ENCODE measurements at places on chromosomes 11 and 22.

DNA sequence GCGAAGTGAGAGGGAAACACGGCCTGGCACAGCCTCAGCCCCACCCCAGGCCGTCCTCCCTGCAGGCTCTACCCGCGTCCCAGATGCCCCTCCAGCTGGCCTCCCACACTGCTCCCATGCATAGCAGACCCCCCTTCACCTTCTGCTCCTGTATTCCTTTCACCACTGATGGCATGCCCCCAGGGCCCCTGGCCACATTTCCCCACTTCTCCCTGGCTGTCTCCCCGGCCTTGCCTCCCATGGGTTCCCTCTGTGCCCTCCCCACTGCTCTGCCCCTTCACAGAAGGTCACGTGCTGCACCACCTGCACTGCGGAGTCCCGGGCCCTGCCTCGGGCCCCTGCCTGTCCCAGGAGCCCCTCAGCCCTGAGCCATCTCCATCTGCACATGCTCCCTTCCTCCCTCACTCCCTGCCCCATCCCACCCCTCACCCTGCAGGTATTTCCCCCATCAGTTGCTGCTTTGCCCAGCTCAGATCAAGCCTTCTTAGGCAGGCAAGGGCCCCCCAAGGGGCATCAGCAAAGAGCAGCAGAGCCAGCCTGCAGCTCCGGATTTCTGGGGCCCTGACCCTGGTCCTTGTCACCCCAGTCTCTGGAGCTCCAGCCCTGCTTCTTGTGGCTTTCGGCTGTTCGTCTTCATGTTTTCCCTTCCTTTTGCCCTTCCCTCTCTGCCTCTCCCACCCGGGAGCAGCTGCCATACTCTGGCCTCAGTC, 46.4 kb downstream of the GAB4 start:
- DNase-seq, result no peak

- DNase-seq, result no peak
These were observed 24.4 kb upstream of the HSPA8 start for GRCh38 chr11:123086305-123086704.

GRCh38 chr11:1820463-1821325, 14.1 kb upstream of the SYT8 start:
- DNase-seq, result no peak

DNA sequence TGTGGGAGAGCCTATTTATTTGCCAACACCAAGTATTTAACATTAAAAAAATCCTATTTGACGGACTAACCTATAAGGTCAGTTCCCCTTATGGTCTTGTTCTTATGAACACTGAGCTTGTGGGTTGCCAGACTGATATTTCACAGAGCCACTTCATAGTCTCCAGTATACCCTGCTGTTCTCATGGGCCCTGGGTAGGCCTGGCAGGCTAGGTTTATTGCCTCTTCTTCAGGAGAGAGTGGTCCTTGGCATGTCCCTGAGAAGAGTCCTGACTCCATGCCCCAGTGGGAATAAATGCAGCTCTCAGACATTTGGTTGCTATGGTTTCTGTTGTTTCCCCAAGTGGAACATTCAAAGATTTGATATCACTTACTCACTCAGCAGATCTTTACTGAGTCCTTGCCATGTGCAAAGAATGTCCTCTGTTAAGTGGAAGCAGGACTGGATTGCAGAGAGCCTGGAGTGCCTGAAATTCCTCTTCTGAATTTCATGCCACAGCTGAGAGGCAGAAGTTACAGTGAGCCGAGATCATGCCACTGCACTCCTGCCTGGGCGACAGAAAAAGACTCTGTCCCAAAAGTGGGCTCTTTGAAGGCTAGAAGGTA, 15.7 kb downstream of the SLC5A1 start:
- no peak for DNase-seq

DNA sequence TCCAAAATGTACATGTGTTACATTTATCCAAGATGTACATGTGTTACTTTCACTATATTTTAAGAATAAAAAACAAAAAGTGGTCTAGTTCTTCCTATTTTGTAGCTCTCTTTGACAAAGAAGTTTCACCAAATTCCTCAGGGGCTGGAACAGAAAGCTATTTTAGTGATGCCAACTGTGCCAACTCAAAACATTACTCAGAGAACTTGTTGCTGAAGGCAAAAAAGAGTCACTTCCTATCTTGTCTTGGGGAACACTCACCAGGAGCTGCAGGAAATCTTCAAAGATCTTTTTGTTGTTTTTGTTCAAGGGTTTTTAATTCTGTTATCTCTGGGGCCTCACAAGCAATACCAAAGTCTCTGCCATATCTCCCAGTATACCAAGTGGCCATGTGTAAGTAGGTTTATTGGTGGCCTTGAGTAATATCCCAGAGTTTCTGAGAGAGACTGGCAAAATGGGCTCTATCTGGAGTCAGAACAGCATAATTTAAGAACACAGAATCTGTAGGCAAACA, 13.6 kb upstream of the EED start:
- DNase-seq, result no peak

- DNase-seq, result no peak
These were observed 184.4 kb upstream of the NARS2 start for GRCh38 chr11:78759071-78759470.
